ENCODE measurements at places on chromosomes 11 and 22.

DNA sequence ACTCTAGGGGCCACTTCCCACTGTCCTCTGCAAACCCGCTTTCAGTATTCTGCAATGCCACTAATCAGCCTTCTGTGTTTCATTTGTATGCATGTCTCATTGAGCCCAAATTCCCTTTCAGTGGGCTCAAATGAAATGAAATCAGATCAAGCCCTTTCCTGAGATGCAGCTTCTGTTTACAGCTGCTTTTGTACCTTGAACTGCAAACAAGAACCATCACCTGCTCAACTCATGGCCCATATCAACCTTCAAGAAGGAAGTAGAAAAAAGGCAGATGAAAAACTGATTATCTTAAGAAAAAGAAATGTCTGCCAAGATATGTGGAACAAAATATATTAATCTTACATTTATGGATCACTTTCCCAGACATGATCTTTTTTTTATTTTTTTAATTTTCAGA is 141.1 kb upstream of the ARHGAP42 start:
- no peak for DNase-seq

GRCh38 chr11:66330931-66331330 is 5.3 kb downstream of the RIN1 start:
- DNase-seq, result no peak

DNA sequence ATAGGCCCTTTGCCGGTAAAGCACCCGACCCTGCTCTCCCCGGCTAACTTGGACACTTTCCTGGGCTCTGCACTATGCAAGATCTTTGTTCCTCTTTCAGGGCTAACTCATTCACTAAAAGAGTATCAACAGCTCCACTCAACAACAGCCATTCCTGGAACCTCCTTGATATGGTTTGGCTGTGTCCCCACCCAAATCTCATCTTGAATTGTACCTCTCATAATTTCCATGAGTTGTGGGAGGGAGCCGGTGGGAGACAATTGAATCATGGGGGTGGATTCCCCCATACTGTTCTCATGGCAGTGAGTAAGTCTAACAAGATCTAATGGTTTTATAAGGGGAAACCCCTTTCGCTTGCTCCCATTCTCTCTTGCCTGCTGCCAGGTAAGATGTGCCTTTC is 330.0 kb downstream of the TENM4 start:
- no peak for DNase-seq

GRCh38 chr11:650482-650881 is 13.4 kb downstream of the DRD4 start:
- DNase-seq, result no peak

DNA sequence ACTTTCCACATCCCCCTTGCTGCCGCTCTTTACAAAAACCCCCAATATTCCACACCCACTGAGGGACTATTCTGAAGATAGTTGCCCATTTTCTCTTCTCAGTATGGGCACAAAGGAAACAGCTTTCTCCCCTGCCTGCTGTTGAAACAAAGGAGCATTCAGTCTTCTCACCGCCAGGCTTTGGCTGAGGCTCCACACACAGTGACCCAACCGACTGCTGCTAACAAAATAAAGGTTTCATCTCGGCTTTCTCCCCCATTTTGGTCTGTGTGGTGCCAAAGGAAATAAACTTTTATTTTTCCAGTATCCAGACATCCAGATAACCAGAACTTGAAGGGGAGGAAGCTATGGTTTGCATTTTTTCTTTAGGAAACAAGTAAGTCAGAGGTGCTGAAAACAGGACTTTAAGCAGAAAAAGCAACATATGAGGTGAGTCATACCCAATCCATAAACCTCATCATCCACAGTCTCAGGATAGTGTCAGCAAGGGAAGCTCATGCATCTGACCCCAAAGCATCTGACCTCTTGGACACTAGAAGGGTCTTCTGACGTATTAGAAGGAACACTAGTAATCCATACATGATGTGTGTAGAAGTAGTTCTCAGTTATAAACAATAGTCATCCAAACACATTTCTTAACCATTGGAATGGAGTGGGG is 6.4 kb downstream of the CLMP start:
- no peak for DNase-seq

DNA sequence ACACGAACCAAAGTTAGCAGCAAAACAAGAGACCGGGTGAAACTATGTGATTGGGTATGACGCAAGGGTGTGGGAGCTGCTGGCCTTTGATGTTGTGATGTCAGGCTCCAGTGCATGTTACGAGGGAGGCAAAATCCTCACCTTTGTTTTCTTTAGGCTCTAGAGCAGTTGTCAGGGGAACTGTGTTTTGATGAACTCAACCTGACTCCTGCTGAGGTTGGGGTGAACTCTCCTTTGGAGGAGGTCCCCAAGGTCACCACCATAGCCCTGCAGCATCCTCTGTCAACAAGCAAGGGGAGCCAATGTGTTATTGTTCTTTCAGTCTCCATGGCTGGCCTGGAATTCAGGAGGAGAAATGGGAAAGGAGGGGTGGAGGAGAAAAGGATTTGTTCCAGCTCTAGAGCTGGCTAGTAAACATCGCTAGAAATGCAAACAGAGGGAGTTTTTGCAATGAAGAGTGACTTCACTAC is 33.8 kb downstream of the RASSF10 start:
- DNase-seq, result no peak

- DNase-seq, result no peak
Measured at GRCh38 chr11:65435981-65436411, 13.4 kb downstream of the NEAT1 start.

DNA sequence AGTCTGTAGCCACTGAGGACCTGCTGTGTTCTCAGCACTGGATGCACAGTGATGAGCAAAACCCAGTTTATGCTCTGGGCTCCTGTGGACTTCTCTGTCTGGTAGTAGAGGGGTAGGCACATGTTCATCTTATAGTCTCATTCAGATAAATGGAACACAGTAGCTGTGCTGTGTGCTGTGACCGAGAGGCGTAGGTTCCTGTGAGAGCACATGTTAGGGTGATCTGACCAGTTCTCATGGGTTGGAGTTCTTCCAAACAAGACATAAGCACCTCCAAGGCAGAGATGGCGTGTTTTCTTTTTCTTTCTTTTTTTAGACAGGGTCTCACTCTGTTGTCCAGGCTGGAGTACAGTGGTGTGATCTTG is 154.8 kb upstream of the RASSF10 start:
- no peak for DNase-seq

DNA sequence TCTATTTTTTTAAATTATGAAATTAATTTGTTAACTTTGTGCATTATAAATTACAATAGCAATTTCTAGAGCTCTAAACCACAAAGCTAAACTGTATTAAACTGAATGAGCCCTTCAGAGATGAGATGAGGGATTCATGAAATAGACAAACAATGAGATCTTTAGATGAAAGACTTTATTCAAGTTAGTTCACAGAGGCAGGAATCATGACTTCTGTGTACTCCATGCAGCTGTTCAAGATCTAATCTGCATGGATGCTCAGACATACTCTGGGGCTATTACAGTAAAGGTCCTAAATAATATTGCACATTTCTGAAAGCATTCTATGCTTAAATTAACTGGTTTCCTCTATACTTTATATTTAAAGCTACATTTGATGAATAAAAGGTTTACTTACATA is 122.7 kb downstream of the FCHSD2 start:
- DNase-seq, result no peak
